Myocyte (in vitro differentiated cells): ENCODE measurements at places on chromosomes 1 and 21. TPM values are rescaled to one million over a fixed set of nuclear protein-coding genes. Genes with fewer than 3 reads are reported as not detected.
A peak's percentile ranks its signal among the peaks of the same experiment; 100 is the strongest.

DNA sequence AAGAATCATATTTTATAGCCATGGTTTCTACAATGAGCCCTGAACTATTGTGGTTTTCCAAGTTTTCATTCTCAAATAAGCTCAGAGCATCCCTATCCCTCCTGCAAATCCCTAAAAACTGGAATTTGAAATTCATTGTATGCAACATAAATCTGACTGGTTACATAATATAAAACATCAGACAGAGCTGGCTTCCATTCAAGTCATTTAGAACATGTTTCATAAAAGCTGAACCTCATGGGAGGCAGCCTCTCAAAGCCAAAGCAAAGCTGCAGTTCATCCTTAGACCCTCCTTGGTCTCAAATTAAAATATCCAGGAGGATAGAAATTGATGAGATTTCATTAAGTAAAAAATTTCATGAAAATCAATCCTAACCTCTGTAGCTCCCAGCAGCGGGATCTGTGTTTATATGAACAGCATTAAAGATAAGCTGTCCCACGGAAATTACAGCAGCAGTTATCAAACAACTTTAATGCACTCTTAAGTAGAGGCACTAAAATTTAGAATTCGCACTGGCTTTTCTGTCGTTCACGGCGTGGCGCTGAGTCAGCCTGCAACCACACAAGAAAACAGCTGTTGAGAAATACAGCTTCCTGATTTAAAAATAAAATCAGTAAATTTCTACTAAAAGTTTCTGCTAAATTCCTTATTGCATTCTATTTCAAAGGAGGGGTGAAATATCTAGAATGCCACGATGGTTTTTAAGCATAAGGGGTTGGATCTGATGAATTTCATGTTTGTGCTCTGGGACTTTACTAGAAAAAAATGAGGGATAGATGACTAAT, 99.9 kb upstream of the TIAM1 start:
- peak; percentile 49 for DNase-seq

- DNase-seq: no peak
Measured at GRCh38 chr21:46397993-46398392, 60.7 kb upstream of the DIP2A start.

GRCh38 chr1:92262516-92262915, 36.3 kb downstream of the GLMN start:
- DNase-seq: no peak

- no peak for DNase-seq
Measured at GRCh38 chr21:17386498-17386897, 126.3 kb upstream of the CXADR start.

- DNase-seq: no peak
Measured at GRCh38 chr1:170731566-170732251, 67.8 kb downstream of the PRRX1 start.

EDN2 gene
- total RNA-seq: 0.73 TPM in 1 of 2 replicates, not detected in the other

DNA sequence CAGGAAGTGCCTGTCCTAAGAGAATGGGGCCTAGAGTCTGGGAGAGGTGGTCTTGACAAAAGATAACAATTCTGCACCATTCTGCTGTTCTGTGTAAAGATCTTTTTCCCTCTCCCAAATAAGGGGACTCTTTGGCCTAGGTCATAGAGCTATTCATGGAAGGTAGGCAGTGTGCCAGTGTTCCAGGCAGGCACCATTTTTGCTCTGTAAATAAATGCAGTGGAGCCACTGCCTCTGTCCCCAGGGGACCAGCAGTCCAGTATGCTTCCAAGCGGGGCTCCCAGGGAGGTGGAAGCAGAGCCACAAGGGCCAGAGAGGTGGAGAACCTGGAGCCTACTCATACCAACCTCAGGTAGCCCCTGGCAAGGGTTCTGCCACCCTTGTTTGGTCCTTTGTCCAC, 25.9 kb downstream of the KCNA2 start:
- DNase-seq: no peak

DNA sequence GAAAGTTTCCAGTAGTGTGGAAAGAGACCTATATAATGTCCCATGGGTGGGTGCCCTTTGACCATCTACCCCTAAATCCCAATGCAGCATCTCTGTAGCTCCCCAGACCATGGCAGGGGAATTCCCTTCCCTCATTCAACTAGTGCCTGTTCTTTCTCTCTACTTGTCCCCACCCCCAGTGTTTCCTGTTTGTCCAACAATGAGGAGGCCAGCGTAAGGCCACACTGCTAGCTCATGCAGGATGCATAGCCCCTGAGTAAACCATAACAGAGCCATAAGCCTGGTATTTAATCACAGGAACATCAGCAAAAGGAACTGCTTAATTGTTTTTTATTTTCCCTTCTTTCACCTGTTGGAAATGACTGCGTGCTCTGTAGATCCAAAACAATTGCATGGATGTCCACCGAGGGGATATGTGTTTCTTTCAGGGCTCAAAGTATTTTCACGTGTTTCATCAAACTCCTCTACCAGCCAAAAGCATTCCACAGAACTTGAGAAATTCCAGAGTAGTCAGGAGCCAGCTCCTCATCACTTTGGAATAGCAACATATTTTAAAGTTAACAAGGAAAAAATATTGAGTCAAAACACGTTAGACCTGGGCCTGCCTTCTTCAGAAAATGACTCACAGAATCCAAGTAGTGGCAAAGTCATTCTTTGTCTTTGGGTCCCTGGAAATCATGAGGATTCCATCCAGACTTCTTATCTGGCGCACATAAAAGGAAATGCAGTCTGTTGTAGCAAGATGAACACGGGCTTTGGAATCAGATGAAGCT, 162.5 kb upstream of the SGIP1 start:
- DNase-seq: no peak

GRCh38 chr1:205714906-205715246, 34.6 kb upstream of the SLC45A3 start:
- no peak for DNase-seq
